Tibial artery (tissue), 4 donors: ENCODE measurements at places on chromosomes 5 and 9.

DNA sequence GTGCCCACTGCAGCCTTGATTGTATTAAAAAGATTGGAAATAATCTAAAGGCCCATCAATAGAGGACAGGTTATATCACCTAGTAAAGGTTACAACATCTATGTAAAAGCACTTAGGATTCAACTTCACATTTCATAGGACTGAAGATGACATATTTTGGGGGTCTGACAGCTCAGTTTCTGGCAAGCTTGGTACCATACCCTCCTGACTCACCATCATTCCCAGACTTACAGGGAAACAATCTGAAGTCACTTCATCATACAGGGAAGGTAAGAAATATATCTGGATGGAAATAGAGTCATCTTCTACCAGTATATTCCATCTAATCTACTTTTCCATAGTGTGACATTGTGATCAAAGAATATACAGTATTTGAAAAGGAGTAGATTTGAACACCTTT, 28.8 kb upstream of the DAB2 start:
- DNase-seq = no peak

DNA sequence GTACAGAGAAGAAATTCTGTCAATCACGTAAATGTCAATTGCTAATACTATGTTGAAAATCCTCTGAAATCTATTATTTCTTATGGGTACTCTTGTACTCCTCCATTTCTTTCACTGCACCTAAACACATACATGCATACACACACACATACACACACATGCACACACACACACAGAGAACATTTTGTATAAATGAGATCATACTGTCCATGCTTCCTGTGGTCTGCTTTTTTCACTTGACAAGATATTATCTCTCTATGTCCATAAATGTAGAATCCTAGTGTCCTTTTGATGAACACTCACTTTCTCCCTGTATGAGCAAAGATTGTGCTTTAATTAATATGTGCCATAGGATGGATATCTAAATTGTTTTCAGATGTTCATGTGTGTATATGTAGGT, 32.7 kb upstream of the TLR4 start:
- DNase-seq = no peak

GRCh38 chr9:125950880-125951471, 203.8 kb downstream of the PBX3 start:
- no peak for DNase-seq

DNA sequence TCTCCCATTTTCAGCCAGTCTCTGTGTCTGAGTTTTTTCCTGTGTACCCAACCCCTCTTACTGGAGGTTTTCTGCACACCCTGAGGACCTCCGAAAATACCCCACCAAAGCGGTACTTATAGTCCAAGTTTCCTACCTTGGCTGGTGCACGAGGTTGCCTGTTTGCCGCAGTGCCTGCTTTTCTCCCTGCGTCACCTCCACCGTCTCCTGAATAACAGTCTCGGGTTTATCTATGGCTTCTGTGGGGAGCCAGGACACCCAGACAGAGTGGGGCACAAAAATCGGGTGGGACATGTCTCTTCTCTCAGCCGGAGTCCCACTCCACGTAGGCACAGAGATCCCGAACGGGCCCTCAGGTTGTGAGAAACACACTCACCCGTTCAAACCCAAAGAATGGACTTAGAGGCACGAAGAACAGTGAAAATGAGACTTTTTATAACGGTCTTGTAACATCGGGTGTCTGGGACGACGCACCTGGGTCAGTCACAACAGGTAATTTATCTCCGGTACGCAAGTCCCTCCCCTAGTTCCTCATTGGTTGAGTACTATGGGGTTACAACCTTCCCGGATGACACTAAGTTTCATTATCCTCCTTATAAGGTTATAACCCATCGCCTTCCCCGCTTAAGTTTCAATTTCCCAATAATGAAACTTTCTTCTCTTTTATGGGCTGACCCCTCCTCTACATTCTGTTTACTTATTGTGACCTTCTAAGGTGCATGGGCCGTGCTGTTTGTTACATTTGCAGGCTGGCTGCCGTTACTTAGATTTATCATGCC, 970.2 kb upstream of the COX7C start:
- no peak for DNase-seq

GRCh38 chr9:133656211-133657119, 20.3 kb downstream of the DBH start:
- DNase-seq = no peak

- DNase-seq = no peak
These were observed 39.3 kb upstream of the TLX3 start for GRCh38 chr5:171269717-171270116.

DNA sequence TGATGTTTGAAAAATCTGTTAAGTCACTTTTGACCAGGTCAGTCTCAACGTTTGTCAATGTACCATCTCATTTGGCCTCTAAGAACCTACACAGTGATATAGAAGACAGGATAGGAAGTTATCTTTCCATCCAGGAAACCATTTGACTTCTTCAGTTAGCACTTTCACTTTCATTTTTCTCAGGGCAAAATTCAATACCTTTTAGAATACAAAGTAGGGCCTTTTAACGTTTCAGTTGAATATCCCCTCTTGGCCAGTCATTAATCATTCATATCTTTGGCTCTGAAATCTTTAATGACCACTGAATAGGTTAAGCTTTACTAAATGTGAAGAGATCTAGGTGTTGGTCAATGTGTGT, 101.1 kb upstream of the GNAQ start:
- no peak for DNase-seq

DNA sequence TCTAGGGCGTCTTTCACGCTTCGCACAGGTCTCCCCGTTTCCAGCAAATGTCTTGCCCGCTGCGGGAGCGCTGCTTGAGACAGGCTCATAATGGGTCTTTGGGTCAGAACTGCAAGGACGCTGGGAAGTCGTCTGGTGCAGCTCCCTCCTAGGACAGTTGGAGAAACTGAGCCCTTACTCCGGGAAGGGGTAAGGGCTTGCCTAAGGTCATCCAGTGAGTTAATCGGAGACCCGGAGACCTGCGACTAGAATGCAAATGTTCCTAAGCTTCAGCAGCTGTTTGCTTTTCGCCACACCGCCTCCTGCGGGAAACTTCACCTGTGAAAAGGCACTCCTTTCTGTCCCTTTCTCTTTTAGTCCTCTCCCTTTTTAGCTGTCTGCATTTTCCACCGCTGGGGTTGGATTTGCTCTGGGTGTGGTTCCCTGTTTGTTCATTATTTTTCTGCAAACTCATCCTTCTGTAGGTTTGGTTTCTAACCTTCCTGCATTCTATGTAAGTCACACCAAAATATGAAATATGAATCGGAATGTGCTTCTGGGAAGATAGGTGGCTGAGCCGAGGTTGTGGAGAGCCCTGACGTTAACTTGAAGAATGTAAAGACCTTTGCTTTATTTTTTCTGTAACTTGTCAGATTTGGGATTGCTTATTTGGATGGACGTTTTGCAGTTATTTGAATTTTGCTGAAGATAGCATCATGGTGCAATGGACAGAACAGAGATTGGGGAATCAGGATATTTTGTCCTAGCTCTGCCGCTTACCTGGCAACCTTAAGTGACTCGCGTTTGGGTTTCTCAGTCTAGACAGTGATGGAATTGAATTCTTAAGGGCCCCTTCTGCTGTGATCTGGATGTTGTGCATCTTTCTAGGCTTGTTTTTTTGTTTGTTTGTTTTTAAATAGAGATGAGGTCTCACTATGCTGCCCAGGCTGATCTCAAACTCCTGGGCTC, 909 bp downstream of the SLC36A1 start:
- DNase-seq = no peak

DNA sequence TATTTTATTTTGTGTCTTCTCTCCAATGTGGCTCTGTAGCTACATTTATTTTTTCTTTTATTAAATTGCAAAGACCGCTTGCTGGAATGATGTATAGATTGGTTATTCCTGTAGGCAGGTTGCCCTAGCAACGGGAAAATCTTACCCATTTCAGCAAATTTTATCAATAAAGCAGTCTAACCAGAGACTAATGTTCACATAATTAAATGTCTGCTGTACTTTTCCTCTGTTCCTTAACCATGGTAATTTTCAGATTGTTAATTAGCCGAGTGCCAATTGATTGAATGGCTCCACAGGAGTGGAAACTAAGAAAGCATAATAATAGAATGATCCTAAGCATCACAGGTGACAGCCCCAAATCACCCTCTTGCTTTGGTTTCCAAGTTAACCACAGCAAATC, 134.8 kb downstream of the BASP1 start:
- no peak for DNase-seq

GRCh38 chr5:112691758-112692157, 45.9 kb upstream of the APC start:
- DNase-seq = no peak

- no peak for DNase-seq
These were observed 9.3 kb upstream of the RNF145 start for GRCh38 chr5:159218595-159219023.
